Naive B cell (primary cell): ENCODE measurements at places on chromosomes 12 and 14.

DNA sequence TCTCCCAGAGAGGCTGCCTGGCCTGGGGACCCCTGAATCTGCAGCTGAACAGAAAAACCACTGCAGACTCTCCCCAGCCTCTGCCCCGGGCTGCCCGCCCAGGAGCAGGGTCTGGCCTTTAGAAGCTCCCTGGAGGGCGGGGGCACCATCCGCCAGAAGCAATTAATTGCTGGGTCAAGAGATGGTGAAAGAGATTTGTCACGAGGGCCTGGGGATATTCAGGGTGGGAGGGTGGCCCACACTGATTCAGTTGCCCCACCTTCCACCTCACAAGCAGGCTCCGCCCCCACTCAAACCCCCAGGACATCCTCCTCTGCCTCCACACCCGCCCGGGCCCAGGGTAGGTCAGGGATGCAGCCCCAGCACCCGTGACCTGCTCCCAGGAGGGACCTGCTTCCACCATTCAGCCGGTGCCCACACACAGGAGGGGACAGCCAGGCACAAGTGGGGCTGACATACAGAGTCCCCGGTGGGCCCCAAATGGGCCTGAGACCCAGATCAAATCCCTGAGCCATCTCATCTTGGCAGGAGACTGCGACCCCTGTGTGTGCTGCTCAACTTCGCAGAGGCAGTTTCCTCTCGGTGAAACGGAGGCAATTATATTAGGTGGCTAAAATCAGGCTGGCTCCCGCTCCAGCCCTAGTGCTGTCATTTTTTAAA lies 23.0 kb downstream of the NCOR2 start:
- no peak for DNase-seq

DNA sequence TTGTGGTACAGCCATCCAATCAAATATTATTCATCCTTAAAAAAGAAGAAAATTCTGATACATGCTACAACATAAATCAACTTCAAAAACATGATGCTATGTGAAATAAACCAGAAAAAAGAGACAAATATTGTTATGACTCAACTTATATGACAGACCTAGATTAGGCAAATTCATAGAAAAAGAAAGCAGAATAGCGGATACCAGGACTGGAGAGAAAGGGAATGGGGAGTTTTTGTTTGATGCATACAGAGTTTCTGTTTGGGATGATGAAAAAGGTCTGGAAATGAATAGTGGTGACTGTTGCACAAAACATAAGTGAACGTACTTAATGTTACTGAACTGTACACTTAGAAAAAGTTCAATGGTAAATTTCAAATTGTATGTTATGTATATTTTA lies 82.3 kb downstream of the SPPL3 start:
- no peak for DNase-seq

- DNase-seq, result no peak
Observed at GRCh38 chr12:95177201-95177768, 40.0 kb downstream of the FGD6 start.

- peak; percentile 22 for DNase-seq
Observed at GRCh38 chr14:24665440-24665991, 31.5 kb upstream of the GZMB start.

DNA sequence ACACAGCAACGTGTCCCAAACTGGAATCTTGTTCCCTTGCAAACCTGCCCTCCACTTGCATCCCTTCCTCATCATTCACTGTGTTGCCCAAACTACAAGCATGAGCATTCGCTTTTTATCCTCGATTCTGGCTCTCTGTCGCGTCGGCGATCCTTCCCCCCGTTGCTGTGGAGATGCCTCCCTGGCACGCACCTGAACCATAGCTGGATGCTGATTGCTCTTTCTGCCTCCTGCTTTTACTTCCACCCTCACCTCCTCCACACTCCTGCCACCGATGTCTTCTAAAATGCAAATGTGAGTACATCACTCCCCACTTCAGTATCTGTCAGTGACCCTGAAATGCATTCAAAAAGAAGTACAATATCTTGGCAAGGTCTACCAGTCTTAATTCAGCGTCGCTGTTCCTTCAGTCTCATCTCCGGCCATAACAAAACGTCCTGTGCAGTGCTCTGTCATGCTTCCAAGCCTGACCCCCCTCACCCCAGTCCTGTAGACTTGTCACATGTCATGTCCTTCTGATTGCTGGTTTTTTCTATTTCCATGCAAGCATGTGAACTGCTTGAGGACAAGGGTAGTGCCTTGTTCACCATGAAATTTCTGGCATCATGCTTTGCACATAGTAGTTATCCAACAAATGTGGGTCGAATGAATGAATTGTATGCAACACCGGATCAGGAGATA lies 2.5 kb upstream of the PPP2R5C start:
- DNase-seq, result no peak

DNA sequence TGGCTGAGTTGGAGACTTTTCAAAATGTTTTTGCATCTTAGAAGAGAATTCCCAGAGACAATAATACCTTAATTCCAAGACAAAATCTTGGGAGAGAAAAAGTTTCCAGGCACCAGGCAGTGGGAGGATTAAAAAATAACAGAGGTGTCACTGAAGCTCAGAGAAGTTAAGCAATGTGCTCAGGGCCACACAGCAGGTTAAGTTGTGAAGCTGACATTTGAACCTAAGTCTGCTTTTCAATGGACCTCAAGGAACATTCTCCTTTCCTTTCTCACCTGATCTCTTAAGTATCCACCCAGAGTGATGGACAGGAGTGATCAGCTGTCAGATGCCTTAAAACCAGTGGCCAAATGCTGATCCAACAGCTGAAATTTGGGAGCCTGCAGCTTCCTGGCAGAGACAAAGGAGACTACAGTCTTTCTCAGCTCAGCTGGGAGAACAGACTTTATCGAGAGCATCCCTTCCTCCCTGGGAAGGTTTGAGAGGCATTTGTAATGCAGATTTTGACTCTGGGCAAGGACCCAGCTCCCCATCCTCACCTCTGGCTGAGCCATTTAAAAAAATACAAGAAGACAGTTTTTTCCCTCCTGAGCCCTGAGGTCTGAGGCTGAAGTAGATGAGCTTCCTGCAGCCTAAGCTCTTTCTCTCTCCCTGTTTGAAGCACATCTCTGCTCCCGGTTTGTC lies 174.9 kb upstream of the RPH3A start:
- DNase-seq, result no peak

- DNase-seq, result no peak
Observed at GRCh38 chr12:92784356-92784755, 81.6 kb downstream of the PLEKHG7 start.

DNA sequence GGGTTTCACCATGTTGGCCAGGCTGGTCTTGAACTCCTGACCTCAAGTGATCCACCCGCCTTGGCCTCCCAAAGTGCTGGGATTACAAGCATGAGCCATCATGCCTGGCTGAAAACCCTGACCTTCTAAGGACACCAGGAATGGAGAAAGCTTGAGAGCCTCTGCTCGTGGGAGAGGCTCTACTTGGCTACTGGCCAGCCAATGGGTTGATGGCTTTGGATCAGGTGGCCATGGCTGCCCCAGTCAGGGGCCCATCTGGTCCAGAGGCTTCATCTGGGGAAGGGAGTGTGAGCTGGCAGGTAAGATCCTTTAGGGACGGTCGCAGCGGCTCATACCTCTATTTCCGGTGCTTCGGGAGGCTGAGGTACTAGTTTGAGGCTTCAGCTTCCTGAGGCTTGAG lies 42.5 kb upstream of the PPP1CC start:
- no peak for DNase-seq

DNA sequence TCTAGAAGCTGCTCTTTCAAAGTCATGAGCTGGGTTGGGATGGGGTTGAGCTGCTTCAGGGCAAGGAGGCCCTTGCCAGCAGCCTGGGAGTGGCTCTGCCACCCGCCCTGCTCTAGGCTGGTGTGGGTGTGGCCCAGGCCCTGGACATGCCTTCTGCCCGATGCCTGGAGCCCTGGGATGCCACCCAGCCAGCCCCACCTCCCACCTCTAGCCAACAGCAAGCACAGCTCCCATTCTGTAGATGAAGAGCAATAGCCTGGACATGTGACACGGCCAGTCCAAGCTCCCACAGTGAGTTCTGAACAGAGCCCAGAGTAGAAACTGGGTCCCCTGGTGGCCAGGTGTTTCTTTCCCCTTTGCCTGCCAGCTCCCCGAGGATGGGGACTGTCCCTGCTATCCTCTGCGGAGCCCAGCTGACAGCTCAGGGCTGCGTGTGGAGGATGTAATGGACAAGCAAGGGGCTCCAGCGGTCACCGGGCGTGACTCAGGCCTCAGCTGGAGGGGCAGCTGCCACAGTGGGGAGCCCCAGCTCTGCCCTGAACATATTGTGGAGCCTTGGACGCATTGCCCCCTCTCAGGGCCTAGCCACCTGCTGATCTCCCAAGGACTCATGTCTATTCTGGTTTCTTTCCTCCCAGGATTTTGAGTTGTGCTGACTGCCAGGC lies 165.2 kb downstream of the TSPAN9 start:
- DNase-seq, result no peak

GRCh38 chr12:51496895-51497294 lies 72.3 kb downstream of the SLC4A8 start:
- DNase-seq, result no peak

GRCh38 chr12:72612171-72612570 lies 340.0 kb downstream of the TRHDE start:
- no peak for DNase-seq

DNA sequence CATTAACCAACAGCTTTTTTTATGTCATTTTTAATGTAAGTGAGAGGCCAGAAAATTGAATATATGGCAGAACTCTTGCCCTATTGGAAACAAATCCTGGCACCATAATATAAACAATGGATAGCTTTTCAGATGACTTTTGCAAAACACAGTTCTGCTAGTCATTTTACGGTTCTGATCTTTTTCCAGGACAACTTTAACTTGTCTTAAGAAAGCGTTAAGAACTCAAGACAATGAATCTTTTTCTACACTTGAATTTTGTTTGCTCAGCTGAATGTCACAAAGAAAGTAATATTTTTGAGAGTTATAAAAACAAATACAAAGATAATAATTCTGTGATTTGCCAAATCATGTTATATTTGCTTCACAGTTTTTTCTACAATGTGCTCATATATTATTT lies 13.2 kb downstream of the KERA start:
- no peak for DNase-seq

- DNase-seq, result peak; percentile 74
Observed at GRCh38 chr12:131827961-131828534, at the start of gene MMP17. TSS of gene MMP17 (plus strand) at chr12:131828393. CDS start at chr12:131828495, 102 bp downstream.

DNA sequence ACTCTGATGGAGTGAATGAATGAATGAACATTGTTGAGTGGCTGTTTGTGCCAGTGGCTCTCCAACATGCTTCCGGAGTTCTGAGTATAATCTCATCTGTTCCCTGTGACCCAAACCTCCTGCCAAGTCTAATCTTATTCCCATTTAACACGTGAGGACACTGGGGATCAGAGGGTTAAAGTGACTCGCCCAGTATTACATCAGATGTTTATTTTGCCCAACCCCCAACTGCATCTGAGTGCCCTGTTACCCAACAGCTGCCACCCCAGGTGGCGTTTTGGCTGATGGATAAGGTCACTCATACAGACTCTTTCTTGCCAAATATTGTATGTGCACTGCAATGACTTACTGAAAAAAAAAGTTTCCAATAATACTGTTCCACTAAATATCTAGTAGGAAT lies 210.9 kb downstream of the EXOC5 start:
- no peak for DNase-seq

- DNase-seq, result no peak
Observed at GRCh38 chr14:89372512-89372883, 44.5 kb downstream of the FOXN3 start.

DNA sequence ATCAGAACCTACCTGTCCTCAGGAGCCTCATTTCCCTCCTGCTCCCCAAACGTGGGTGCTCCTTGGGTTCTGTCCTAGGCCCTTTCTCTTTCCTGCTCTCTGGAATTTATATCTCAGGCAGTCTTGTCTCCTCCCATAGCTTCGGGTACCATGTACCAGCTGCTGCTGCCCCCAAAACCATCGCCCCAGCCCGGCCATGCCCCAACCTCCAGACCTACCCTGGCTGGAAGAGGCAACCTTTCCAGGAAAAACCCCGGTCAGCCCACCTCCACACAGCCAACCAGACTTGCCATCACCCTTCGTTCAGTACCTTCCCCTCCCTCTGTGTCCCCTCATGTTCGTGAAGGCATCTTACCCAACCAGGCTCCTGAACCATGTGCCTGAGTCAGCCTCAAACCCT lies 165.1 kb downstream of the CALM1 start:
- DNase-seq, result no peak

GRCh38 chr12:122356192-122356635 lies 66.3 kb downstream of the CLIP1 start:
- peak; percentile 31 for DNase-seq

DNA sequence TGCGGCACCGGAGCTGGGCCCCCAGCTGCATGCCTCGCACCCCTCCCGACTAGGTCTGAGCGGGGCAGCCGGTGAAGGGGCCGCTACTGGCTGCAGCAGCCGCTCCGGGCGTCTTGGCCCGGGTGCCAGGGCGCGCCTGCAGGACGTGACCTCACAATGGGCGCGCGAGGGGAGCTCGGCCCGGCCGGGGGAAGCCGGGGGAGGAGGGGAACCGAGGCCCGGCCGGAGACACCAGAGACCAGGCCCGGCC lies 353 bp downstream of the BAG5 start:
- DNase-seq, result no peak

DNA sequence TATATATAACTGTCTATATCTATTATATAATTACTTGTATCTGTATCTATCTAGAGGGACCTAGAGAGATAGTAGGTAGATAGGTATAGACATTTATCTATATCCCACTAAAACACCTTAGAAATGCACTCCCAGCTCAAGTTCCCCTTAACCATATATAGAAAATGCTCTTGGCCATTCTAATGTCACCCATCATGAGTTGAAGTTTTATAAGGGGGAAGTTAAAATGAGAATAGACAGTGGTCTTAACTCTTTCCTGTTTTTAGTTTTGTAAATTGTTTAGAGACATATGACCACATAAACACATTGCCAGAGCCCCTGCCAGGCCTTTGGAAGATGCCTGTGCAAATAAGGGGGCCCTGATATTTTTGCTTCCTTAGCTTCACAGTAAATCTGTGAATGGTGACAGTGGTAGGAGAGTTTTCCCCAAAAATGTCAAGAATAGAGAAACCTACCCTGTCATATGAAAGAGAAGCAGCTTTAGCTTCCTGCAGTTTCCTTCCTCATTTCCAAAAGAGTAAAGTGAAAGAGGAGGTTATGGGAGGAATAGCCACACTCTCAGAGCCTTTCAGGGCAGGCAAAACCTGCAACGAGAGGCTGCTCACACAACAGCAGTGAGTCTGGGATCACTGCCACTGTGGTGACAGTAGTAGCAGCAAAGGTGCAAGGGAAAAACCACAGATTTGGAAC lies 45.5 kb downstream of the MGST1 start:
- DNase-seq, result no peak

GRCh38 chr14:95463171-95463901 lies 53.1 kb downstream of the SYNE3 start:
- peak; percentile 65 for DNase-seq

DNA sequence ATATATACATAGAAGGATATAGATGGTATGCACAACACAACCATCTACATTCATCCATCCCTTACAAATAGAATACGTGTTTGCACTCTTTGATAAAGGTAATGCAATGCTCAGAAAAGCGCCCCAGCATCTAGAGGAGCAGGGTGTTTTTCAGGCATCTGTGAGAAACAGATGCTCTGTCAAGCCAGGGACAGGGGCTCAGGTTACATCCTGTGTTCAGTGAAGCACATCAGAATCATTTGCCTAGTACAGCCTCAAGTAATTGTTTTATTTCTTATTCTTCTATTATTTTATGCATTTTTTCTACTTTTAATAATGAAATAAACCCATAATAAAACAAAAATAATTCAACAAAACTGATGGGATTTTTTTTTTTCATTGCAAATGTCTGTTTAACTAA lies 50.5 kb upstream of the HIF1A start:
- peak; percentile 22 for DNase-seq
